ENCODE measurements at places on chromosomes 5 and 9.

- H3K36me3 ChIP-seq: no peaks in the 10 kb centered on the region
- H3K4me1 ChIP-seq: no peaks in the 10 kb centered on the region
- no peak for DNase-seq
- no peak overlapping the region for H3K27ac ChIP-seq
- peaks cover under 1% of the 10 kb centered on the region for H3K27me3 ChIP-seq
Measured at GRCh38 chr5:155154973-155155372, 141.4 kb downstream of the KIF4B start.

DNA sequence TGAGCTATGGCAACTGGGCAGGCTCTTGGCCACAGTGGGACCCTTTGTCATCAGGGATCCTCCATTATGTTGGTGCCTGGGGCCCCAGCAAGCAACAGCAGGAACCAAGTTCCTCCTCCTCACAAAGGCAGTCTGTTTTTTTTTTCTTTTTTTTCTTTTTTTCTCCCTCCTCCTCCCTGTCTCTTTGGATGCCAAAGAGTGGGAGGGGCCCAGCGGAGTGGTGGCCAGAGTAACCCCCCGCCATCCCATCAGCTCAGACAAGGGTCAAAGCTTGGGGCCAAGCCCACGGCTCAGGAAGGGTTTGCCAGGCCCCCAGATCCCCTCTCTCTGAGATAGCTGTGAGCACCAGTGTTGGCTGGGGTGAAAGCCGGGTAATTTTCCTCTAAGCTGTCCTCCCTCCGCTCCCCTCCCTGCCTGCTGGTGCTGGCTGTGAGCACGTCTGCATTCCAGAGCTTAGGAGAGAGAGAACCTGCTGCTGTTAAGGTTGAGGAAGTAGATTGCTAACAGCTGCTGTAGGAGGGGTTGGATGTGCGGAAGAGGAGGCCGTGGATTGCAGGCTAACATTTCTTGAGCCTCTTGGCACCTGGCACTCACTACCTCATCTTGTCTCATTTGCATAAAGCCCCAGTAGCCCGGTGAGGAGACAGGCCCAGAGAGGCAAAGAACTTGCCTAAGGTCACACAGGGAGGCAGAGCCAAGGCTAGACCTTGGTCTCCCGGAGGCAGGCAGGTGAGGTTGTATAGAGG lies 21.2 kb downstream of the GSN start:
- no peaks in the 10 kb centered on the region for H3K36me3 ChIP-seq
- H3K4me3 ChIP-seq: peak overlapping the region; percentile 5
- peaks cover 60% of the 10 kb centered on the region for H3K4me1 ChIP-seq
- peaks cover 9% of the 10 kb centered on the region for H3K27me3 ChIP-seq

- peak overlapping the region; percentile 60 for H3K27ac ChIP-seq
- H3K36me3 ChIP-seq: peaks cover 12% of the 10 kb centered on the region
- peak; percentile 17 for DNase-seq
- H3K4me3 ChIP-seq: no peak overlapping the region
Measured at GRCh38 chr9:87551772-87552217, 54.1 kb downstream of the DAPK1 start.

- H3K27ac ChIP-seq: peak overlapping the region; percentile 45
- H3K27me3 ChIP-seq: peaks cover 8% of the 10 kb centered on the region
- H3K4me3 ChIP-seq: no peak overlapping the region
- DNase-seq: no peak
Measured at GRCh38 chr9:98533866-98534265, 174.9 kb downstream of the GABBR2 start.

GRCh38 chr5:13972029-13972428 lies 27.5 kb upstream of the DNAH5 start:
- H3K27me3 ChIP-seq: peaks cover 6% of the 10 kb centered on the region
- H3K36me3 ChIP-seq: no peaks in the 10 kb centered on the region
- no peaks in the 10 kb centered on the region for H3K4me1 ChIP-seq
- H3K27ac ChIP-seq: no peak overlapping the region
- DNase-seq: no peak

DNA sequence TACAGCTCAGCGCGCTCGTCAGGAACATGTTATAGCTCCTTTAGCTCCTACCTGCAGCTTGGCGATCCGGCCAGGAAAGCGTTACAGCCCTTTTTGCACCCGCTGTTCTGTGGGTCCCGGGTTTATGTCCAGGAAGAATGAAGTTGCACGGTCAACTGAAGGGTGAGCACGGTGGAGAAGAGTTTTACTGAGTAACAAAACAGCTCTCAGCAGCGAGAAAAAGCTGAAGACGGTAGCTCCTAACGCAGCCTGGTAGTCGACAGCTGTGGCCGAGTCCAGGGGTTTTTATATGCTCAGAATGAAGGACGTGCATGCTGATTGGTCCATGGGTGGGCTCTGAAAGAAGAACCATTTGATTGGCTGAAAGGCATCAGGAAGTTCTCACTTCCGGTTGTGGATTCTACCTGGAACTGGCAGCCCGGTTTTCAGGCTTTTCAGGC lies 1830.1 kb upstream of the NUDT12 start:
- no peak overlapping the region for H3K4me3 ChIP-seq
- H3K27me3 ChIP-seq: peaks cover 2% of the 10 kb centered on the region
- no peaks in the 10 kb centered on the region for H3K4me1 ChIP-seq
- no peak overlapping the region for H3K27ac ChIP-seq
- no peak for DNase-seq
- H3K36me3 ChIP-seq: no peaks in the 10 kb centered on the region

DNA sequence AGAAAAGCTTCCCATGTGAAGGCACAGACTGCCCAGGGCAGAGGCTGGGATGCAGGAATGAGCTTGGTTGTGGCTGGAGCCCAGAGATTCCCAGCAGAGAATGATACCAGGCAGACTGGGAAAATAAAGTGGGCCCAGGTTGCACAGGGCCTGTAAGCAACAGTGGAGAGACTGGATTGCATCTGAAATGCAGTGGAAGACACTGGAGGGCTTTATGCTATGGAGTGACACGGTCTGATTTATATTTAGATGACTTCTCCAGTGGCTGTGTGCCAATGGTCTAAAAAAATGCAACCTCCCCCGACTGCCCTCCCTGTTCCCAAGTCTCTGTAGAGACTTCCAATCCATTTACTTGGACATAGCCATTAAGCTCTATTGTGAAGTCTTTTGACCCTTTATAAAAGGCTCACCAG lies 951.1 kb upstream of the DMAC1 start:
- no peaks in the 10 kb centered on the region for H3K27me3 ChIP-seq
- H3K4me1 ChIP-seq: peaks cover 30% of the 10 kb centered on the region
- H3K36me3 ChIP-seq: peaks cover 46% of the 10 kb centered on the region
- peak; percentile 3 for DNase-seq

DNA sequence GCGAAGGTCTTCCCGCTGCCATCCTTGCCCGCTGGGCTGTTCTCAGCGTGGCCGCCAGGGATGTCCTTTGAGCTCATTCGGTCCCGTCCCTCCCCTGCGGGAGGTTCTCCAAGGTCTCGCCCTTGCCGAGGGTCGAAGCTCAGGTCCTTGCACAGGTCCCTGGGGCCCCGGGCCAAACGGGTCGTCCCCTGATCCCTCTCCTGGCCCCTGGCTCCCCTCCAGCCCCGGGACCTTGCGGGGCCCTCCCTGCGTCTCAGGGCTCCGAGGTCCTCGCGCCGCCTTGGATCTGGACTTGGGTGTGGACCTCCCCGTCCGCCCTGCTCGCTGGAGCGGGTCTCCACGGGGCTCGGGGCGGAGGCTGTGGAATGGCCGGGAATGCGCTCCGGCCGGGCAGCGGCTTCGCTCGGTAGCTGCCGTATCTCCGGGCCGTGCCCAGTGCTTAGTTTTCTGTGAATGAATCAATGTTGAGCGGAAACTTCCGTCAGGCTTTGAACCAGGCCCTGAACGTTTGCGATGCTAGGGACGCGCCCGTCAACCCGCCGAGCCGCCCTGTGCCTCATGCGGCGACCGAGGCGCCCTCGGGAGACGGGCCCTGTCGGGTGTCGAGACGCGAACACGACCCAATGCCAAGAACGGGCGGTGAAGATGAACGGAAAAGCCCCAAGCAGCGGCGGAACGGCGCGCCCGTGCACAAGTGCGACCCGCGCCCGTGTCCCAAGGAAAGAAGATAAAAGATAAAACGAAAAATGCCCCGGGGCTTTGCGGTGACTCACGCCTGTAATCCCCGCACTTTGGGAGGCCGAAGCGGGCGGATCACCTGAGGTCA lies 780 bp downstream of the RNU6ATAC start:
- H3K4me3 ChIP-seq: no peak overlapping the region
- peak overlapping the region; percentile 96 for H3K27ac ChIP-seq
- peaks cover 8% of the 10 kb centered on the region for H3K4me1 ChIP-seq

DNA sequence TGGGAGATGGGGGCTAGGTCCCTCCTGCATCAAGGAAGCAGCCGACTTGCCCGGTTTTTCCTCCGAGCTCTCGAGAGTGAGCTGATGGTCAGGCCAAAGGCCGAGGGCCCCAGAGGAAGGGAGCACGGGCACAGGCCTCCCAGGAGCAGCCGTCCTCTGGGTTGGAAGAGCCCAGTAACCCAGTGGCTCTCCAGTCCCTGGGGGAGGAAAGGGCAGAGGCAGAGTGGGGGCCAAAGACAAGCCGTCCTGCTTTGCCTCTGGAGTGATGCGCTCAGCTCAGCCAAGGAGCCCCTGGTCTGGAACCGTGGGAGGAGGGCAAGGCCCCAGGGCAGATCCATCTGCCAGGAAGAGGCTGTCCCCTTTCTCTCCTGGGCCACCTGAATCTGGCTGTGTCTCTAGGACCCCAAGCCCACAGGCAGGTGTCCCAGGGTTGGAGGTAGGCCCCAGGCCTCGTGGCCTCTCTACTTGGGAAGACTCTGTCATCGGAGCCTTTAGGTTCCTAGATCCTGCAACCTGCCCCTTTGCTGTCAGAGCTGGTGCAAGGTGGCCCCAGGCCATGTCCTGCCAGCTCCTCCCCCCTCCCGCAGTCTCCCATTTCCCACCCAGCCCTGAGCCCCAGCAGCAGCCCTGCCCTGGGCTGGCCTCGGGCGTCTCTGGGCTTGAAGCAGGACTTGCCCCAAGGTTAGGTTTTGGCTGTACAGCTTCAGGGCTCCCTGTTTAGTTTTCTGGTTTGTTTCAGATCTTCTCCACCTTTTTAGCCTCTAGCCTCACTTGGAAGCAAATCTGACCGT lies 224.1 kb downstream of the CACNA1B start:
- no peak overlapping the region for H3K4me3 ChIP-seq
- H3K4me1 ChIP-seq: peaks cover 23% of the 10 kb centered on the region
- H3K36me3 ChIP-seq: no peaks in the 10 kb centered on the region
- no peaks in the 10 kb centered on the region for H3K27me3 ChIP-seq

- H3K4me3 ChIP-seq: no peak overlapping the region
- H3K36me3 ChIP-seq: no peaks in the 10 kb centered on the region
- peaks cover 22% of the 10 kb centered on the region for H3K4me1 ChIP-seq
- DNase-seq: no peak
- H3K27ac ChIP-seq: peak overlapping the region; percentile 15
- peaks cover 24% of the 10 kb centered on the region for H3K27me3 ChIP-seq
Measured at GRCh38 chr5:135877570-135878155, 18.0 kb downstream of the IL9 start.

- H3K27me3 ChIP-seq: no peaks in the 10 kb centered on the region
- peak overlapping the region; percentile 69 for H3K27ac ChIP-seq
- peaks cover 85% of the 10 kb centered on the region for H3K36me3 ChIP-seq
Measured at GRCh38 chr5:180284149-180284548, 7.7 kb downstream of the MAPK9 start.

DNA sequence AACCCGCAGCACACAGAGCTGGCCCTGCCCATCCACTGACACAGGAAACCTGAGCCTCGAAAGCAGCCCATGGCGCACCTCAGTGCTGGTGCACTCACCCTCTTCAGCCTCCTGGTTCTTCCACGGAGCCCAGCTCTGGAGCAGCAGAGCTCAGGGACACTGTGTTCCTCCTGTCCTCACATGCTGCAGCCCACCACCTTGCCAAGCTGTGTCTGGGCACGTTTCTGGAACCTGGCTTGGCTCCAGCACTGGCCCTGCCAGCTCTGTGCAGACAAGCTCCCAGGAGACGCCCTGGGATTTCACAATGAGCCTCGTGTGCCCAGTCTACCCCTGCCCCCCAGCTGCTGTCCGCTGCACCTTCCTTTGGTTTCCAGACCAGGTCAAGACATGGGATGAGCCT lies 119.5 kb downstream of the SYK start:
- no peaks in the 10 kb centered on the region for H3K36me3 ChIP-seq
- H3K4me3 ChIP-seq: no peak overlapping the region
- H3K27ac ChIP-seq: no peak overlapping the region
- no peaks in the 10 kb centered on the region for H3K4me1 ChIP-seq

- H3K4me1 ChIP-seq: no peaks in the 10 kb centered on the region
- H3K36me3 ChIP-seq: peaks cover 95% of the 10 kb centered on the region
- no peak for DNase-seq
Measured at GRCh38 chr9:15498246-15498995, 12.3 kb downstream of the PSIP1 start.

- no peaks in the 10 kb centered on the region for H3K4me1 ChIP-seq
- H3K27ac ChIP-seq: peak overlapping the region; percentile 18
- peaks cover 82% of the 10 kb centered on the region for H3K36me3 ChIP-seq
- no peaks in the 10 kb centered on the region for H3K27me3 ChIP-seq
Measured at GRCh38 chr9:135941288-135941995, 19.7 kb downstream of the UBAC1 start.

DNA sequence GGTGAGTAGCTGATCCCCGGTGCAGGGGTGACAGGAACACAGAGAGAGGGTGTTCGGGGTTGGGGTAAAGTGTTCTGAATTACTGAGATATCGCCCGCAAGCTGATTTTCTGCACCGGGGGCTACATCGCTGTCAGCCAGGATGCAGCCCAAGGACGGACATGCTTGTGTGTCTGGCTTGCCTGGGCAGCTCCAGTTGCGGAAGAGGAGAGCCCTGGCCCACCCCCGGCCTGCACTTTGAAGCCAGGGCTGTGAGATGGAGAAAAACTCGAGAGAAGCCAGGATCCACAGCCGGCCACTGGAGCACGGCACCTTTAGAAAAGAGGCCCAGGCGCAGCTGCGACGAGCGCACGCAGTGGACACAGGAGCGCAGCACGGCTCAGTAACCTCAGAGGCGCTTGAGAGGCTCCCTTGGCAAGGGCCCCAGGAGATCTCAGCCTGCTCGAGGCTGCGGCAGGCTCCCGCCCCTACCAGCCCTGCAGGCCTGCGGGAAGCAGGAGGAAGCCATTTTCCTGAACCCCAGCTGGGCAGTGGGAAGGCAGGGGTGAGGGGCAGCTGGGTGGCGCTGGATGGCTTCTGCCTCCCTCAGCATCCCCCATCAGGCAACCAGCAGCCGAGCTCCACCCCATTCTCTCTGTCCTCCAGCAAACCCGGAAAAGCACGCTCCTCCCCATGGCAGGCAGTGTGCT lies 59.2 kb downstream of the C9orf50 start:
- DNase-seq: peak; percentile 43
- no peaks in the 10 kb centered on the region for H3K36me3 ChIP-seq
- peaks cover 4% of the 10 kb centered on the region for H3K27me3 ChIP-seq
- H3K4me1 ChIP-seq: peaks cover 80% of the 10 kb centered on the region
- no peak overlapping the region for H3K4me3 ChIP-seq
- peak overlapping the region; percentile 89 for H3K27ac ChIP-seq

DNA sequence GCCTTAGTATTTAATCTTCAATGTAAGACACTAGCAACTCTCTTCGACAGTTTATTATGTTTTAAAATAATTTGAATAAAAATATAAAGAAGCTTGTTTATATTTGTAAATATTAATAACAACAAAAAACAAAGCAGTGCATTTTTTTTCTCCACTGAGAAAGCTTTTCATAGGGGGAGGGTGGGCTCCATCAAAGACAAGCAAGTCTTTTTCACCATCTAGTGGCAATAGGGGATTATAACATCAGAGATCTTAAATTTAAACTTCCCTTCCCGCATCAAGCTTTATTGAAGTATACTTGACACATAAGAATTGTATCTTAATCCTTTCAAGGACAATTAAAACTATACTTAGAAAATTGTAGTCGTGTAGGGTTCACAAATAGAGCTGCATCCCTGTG lies 9.3 kb upstream of the OR13F1 start:
- H3K27ac ChIP-seq: peak overlapping the region; percentile 54
- no peaks in the 10 kb centered on the region for H3K36me3 ChIP-seq
- no peak overlapping the region for H3K4me3 ChIP-seq

- no peak overlapping the region for H3K27ac ChIP-seq
- no peaks in the 10 kb centered on the region for H3K36me3 ChIP-seq
- no peak overlapping the region for H3K4me3 ChIP-seq
Measured at GRCh38 chr5:169424279-169424655, 123.3 kb upstream of the SLIT3 start.
